Effector memory CD4-positive, alpha-beta T cell (primary cell): ENCODE measurements at places on chromosomes 5 and 9.

DNA sequence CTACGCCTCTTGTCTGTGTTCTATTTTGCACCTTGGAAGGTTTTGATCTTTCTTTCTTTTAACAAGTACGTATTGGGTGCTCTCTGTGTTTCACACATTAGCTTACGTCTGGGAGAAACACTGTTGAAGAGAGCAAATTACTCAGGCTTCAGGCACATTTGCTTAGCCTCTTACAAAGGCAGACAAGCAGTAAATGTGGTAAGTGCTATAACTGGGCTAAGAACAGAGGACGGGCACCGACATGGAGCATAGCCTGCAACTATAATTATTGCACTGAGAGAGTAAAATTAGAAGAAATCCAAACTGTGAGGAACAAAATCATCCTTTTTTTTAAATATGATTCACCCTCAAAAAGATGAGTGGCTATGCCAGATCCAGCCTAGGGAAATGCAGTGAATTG lies 9.4 kb upstream of the PARP8 start:
- no peak overlapping the region for H3K27ac ChIP-seq
- DNase-seq = no peak
- no peaks in the 10 kb centered on the region for H3K36me3 ChIP-seq
- H3K4me3 ChIP-seq = no peak overlapping the region
- no peaks in the 10 kb centered on the region for H3K4me1 ChIP-seq

DNA sequence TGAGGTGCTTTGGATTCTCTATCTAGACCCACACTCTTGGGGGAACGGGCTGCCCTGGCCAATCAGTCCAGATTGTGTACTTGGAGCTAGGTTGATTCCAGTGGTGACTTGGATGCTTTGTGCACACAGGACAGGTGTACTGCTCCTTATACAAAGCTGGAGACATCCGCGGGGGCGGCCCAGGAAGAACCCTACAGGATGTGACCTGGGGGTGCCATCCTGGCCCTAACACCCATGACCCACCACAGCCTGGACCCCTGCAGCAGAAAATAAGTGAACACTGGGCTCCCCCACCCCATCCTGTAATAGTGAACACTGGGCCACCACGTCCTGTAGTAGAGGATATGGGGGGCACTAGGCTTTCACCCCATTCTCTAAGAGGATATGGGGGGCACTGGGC lies 12.1 kb upstream of the PLEKHG4B start:
- no peak overlapping the region for H3K4me3 ChIP-seq
- no peaks in the 10 kb centered on the region for H3K4me1 ChIP-seq
- H3K27ac ChIP-seq = no peak overlapping the region
- H3K36me3 ChIP-seq = no peaks in the 10 kb centered on the region

- no peak overlapping the region for H3K4me3 ChIP-seq
- no peaks in the 10 kb centered on the region for H3K27me3 ChIP-seq
- DNase-seq = no peak
Observed at GRCh38 chr5:142342128-142342981, 17.5 kb upstream of the SPRY4 start.

GRCh38 chr5:56633950-56634349 lies 181.4 kb upstream of the MAP3K1 start:
- H3K36me3 ChIP-seq = no peaks in the 10 kb centered on the region
- no peak overlapping the region for H3K27ac ChIP-seq
- no peak overlapping the region for H3K4me3 ChIP-seq
- H3K4me1 ChIP-seq = peaks cover 7% of the 10 kb centered on the region

DNA sequence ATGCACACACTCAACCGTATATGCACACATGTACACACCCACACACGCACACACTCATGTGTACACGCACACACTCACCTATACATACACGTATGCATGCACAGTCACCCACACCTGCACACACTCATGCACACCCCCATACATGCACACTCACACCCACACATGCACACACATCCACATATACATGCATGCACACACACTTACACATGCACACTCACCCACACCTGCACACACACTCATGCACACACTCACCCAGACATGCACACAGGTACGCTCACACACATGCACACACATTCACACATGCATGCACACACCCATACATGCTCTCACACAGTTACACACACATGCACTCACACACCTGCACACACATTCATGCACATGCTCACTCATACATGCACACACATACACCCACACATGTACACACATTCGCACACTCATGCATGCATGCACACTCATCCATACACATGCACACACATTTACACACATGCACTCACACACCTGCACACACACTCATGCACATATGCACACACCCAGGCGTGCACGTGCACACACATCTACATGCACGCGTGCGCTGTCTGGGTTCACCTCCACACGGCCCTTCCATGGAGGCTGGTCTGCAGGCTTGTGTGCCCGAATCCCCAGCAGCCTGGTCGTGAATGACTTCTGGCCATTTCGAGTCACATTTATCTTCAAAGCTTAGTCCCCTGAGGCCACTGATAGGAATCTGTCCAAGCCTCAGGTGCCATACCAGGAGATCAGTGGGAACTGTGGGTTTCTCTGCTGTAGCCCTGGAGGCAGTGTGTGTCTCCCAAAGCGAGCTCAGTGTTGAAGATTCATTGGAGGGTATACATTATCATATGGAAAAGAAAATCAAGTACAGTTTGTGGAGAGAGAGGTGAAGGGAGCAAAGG lies 103.0 kb downstream of the COL5A1 start:
- no peaks in the 10 kb centered on the region for H3K36me3 ChIP-seq
- no peak for DNase-seq
- H3K4me3 ChIP-seq = no peak overlapping the region
- no peaks in the 10 kb centered on the region for H3K27me3 ChIP-seq
- H3K4me1 ChIP-seq = no peaks in the 10 kb centered on the region

GRCh38 chr5:156000115-156000514 lies 326.8 kb upstream of the SGCD start:
- H3K4me3 ChIP-seq = no peak overlapping the region
- no peak for DNase-seq
- H3K27me3 ChIP-seq = no peaks in the 10 kb centered on the region
- H3K27ac ChIP-seq = no peak overlapping the region
- no peaks in the 10 kb centered on the region for H3K4me1 ChIP-seq

- DNase-seq = no peak
- no peaks in the 10 kb centered on the region for H3K36me3 ChIP-seq
- H3K27ac ChIP-seq = no peak overlapping the region
- H3K4me1 ChIP-seq = no peaks in the 10 kb centered on the region
- no peak overlapping the region for H3K4me3 ChIP-seq
Observed at GRCh38 chr5:3612591-3613042, 17.0 kb downstream of the IRX1 start.

- DNase-seq = no peak
- no peaks in the 10 kb centered on the region for H3K27me3 ChIP-seq
- H3K36me3 ChIP-seq = no peaks in the 10 kb centered on the region
- H3K27ac ChIP-seq = no peak overlapping the region
- H3K4me1 ChIP-seq = no peaks in the 10 kb centered on the region
- no peak overlapping the region for H3K4me3 ChIP-seq
Observed at GRCh38 chr5:61115968-61116367, 46.3 kb downstream of the SMIM15 start.

- no peaks in the 10 kb centered on the region for H3K4me1 ChIP-seq
- no peaks in the 10 kb centered on the region for H3K36me3 ChIP-seq
- no peak for DNase-seq
- no peak overlapping the region for H3K27ac ChIP-seq
- no peaks in the 10 kb centered on the region for H3K27me3 ChIP-seq
Observed at GRCh38 chr9:93990448-93990847, 35.3 kb upstream of the BARX1 start.

- no peaks in the 10 kb centered on the region for H3K27me3 ChIP-seq
- H3K27ac ChIP-seq = no peak overlapping the region
- H3K4me1 ChIP-seq = no peaks in the 10 kb centered on the region
- no peak overlapping the region for H3K4me3 ChIP-seq
Observed at GRCh38 chr5:77438071-77438470, 54.0 kb downstream of the WDR41 start.

GRCh38 chr5:28574606-28575005 lies 1536.2 kb upstream of the CDH9 start:
- no peaks in the 10 kb centered on the region for H3K36me3 ChIP-seq
- no peaks in the 10 kb centered on the region for H3K4me1 ChIP-seq
- no peak for DNase-seq
- no peak overlapping the region for H3K27ac ChIP-seq

- no peaks in the 10 kb centered on the region for H3K36me3 ChIP-seq
- H3K4me1 ChIP-seq = no peaks in the 10 kb centered on the region
- H3K27ac ChIP-seq = no peak overlapping the region
- no peaks in the 10 kb centered on the region for H3K27me3 ChIP-seq
- DNase-seq = no peak
- no peak overlapping the region for H3K4me3 ChIP-seq
Observed at GRCh38 chr5:16659536-16659935, 42.7 kb upstream of the RETREG1 start.

- H3K4me3 ChIP-seq = no peak overlapping the region
- no peak for DNase-seq
- H3K4me1 ChIP-seq = no peaks in the 10 kb centered on the region
- H3K27ac ChIP-seq = no peak overlapping the region
- H3K27me3 ChIP-seq = no peaks in the 10 kb centered on the region
Observed at GRCh38 chr9:75455444-75455921, 367.2 kb downstream of the OSTF1 start.

- no peak overlapping the region for H3K27ac ChIP-seq
- DNase-seq = no peak
- H3K4me3 ChIP-seq = no peak overlapping the region
- no peaks in the 10 kb centered on the region for H3K36me3 ChIP-seq
- no peaks in the 10 kb centered on the region for H3K27me3 ChIP-seq
Observed at GRCh38 chr5:34521628-34522290, 134.4 kb upstream of the RAI14 start.

- DNase-seq = no peak
- H3K4me3 ChIP-seq = no peak overlapping the region
- no peak overlapping the region for H3K27ac ChIP-seq
- H3K27me3 ChIP-seq = peaks cover 6% of the 10 kb centered on the region
- H3K36me3 ChIP-seq = no peaks in the 10 kb centered on the region
Observed at GRCh38 chr9:126794441-126794840, 10.4 kb upstream of the ZBTB43 start.

GRCh38 chr5:51582871-51583394 lies 199.7 kb downstream of the ISL1 start:
- H3K4me3 ChIP-seq = no peak overlapping the region
- no peak for DNase-seq
- no peak overlapping the region for H3K27ac ChIP-seq
- H3K27me3 ChIP-seq = no peaks in the 10 kb centered on the region
- no peaks in the 10 kb centered on the region for H3K36me3 ChIP-seq
- no peaks in the 10 kb centered on the region for H3K4me1 ChIP-seq

DNA sequence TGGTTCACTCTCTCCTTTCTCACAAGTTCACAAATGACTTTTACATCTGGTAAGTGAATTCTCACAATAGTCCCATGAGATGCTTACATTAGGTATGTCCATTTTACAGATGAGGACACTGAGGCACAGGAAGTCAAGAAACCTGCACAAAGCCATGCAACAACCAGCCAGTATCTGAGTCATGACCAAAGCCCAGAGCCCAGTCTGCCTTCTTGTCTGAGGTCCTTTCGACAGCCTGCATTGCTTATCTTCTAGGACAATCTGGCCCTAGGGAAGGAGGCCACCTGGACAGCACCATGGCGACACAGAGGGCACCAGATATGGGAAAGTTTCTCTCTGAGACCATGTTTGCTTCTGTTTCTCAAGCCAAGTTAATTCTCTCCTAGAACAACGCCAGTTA lies 197.1 kb downstream of the NSG2 start:
- no peak for DNase-seq
- H3K4me1 ChIP-seq = no peaks in the 10 kb centered on the region
- no peak overlapping the region for H3K4me3 ChIP-seq
- H3K27ac ChIP-seq = no peak overlapping the region

GRCh38 chr5:41903382-41903891 lies 707 bp upstream of the RIMOC1 start:
- peak overlapping the region; percentile 65 for H3K4me3 ChIP-seq
- peaks cover 14% of the 10 kb centered on the region for H3K4me1 ChIP-seq
- H3K27me3 ChIP-seq = no peaks in the 10 kb centered on the region
- no peak for DNase-seq
- H3K36me3 ChIP-seq = peaks cover 10% of the 10 kb centered on the region

GRCh38 chr5:10699987-10700386 lies 61.0 kb downstream of the DAP start:
- H3K4me1 ChIP-seq = peaks cover 8% of the 10 kb centered on the region
- no peaks in the 10 kb centered on the region for H3K36me3 ChIP-seq
- H3K4me3 ChIP-seq = no peak overlapping the region

DNA sequence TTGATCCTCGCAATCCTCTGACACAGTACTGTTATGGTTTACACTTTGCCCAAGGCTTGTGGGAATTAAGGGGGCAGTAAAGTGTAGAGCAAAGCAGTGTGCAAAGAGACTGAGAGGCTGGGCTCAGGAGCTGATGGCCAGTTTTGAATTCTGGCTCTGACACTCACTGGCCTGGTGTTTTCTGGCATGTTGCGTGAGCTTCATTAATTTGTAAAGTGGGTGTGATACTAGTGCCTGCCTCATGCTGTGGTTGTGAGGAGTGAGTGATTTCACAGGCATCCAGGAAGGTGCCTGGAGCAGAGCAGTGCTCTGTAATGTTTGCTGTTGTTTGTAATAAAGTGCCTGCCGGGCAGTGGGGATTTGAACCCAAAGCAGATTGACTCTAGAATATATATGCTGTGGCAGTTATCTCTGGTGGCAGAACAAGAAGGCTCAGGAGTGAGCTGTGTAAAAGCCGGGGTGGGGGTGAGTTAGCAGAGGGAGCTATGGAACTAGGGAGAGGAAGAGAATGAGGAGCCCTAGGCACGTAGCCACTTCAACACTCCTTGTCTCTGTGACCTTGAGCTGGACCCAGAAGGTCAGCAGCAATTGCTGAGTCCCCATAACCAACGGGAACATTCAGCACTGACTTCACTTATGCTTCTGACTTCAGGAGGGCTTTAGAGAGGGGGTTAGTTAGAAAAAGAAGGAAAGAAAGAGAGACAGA lies 108.5 kb downstream of the DOCK2 start:
- DNase-seq = no peak
- no peak overlapping the region for H3K4me3 ChIP-seq
- H3K27ac ChIP-seq = no peak overlapping the region
- no peaks in the 10 kb centered on the region for H3K4me1 ChIP-seq

GRCh38 chr5:58043032-58043945 lies 416.6 kb downstream of the PLK2 start:
- H3K36me3 ChIP-seq = no peaks in the 10 kb centered on the region
- H3K27me3 ChIP-seq = no peaks in the 10 kb centered on the region
- H3K4me1 ChIP-seq = no peaks in the 10 kb centered on the region
- no peak overlapping the region for H3K27ac ChIP-seq
- DNase-seq = no peak
- H3K4me3 ChIP-seq = no peak overlapping the region

GRCh38 chr5:151637676-151638075 lies 46.5 kb upstream of the FAT2 start:
- no peak overlapping the region for H3K27ac ChIP-seq
- no peaks in the 10 kb centered on the region for H3K36me3 ChIP-seq
- no peaks in the 10 kb centered on the region for H3K4me1 ChIP-seq
- H3K4me3 ChIP-seq = no peak overlapping the region
- no peak for DNase-seq

GRCh38 chr5:119105971-119106370 lies 35.1 kb downstream of the DMXL1 start:
- H3K36me3 ChIP-seq = no peaks in the 10 kb centered on the region
- H3K4me3 ChIP-seq = no peak overlapping the region
- H3K4me1 ChIP-seq = no peaks in the 10 kb centered on the region
